Stimulated activated CD4-positive, alpha-beta T cell treated with anti-CD3 and anti-CD28 coated beads, TNF-alpha, amount 100 ng/mL, for 48 hours (primary cell): ENCODE measurements at places on chromosomes 5 and 9.

- no peak for DNase-seq
Observed at GRCh38 chr5:169390265-169390664, 89.3 kb upstream of the SLIT3 start.

DNA sequence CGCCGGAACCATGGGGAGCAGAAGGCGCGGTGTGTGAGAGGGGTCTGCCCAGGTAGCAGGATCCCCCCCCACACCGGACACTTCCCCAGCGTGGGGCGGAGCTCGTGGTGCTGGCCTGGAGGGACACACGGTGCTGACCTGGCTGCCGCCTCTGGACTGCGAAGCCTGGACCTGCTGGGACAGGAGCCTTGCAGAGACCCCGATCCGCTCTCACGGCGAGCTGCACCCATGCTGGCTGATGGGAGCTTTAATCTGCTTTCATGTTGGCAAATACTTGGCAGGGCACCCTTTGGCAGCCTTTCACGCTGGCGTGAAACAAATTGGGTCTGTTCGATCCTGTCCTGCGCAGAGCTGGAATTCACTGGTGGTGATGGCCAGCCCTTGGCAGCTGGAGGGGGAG lies 7.4 kb downstream of the NKD2 start:
- DNase-seq, result no peak

DNA sequence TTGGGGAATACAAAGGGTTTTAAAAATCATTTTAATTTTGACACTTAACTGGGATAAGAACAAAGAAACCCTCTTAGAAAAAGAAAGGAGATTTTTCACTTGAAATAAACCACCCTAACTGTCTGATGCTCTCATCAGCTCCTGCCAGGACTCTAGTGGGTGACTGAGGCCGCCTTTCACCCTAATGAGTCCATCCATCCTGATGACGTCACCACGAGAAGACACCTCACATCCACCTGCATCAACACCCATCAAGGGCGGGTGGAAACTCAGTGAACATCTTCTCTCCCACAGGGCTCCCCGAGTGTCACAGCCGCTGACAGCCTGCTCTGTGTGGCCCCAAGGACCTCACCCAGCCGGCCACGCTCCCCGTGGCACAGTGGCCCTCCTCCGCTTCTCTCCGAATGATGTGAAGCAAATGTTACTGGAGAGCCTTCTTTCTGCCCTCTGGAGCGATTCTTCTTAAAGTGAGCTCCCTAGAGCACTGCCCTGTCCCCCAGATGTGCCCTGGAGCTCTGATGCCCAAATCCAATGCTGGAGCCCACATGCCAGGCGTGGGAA lies 584.3 kb upstream of the ADAMTS16 start:
- DNase-seq, result no peak

GRCh38 chr9:5764130-5764868 lies 68.6 kb downstream of the ERMP1 start:
- no peak for DNase-seq

DNA sequence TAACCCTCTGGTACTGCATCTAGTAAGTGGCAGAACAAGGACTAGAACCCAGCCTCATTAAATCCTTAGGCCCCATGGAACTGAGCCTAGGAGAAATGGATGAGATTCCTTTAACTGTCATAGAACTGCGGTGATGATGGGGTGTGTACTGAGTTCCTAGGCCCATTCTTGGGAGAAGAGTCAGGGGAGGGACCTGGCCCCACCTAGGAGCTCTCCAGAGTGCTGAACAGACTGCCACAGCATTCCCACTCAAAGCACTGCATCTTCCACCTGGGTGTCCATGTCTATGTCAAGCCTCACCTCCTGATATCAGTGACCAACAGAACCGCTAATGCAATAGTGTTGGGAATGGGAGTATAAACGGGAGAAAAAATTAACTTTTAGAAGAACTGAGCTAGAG lies 36.6 kb downstream of the TTLL11 start:
- no peak for DNase-seq

GRCh38 chr5:149831492-149831891 lies 101.4 kb downstream of the PPARGC1B start:
- DNase-seq, result peak; percentile 17

- no peak for DNase-seq
Observed at GRCh38 chr9:72203205-72203803, 54.1 kb downstream of the GDA start.

- DNase-seq, result no peak
Observed at GRCh38 chr9:92384375-92384774, 20.0 kb downstream of the OGN start.

- no peak for DNase-seq
Observed at GRCh38 chr5:150514708-150515211, 6.8 kb downstream of the NDST1 start.

DNA sequence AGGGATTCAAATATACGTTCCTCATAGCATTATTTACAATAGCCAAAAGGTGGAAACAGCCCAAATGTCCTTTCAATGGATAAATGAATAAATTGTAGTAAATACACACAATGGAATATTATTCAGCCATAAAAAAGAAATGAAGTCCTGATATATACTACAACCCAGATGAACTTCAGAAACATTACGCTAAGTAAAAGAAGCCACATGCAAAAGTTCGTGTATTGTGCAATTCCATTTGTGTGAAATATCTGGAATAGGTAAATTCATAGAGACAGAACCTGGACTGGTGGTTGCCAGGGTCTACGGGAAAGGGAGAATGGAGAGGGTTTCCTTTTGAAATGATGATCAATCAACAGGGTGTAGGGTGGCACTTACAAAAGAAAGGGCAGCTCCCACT lies 12.5 kb upstream of the ARSI start:
- no peak for DNase-seq

GRCh38 chr5:79408028-79408427 lies 105.9 kb downstream of the HOMER1 start:
- no peak for DNase-seq

DNA sequence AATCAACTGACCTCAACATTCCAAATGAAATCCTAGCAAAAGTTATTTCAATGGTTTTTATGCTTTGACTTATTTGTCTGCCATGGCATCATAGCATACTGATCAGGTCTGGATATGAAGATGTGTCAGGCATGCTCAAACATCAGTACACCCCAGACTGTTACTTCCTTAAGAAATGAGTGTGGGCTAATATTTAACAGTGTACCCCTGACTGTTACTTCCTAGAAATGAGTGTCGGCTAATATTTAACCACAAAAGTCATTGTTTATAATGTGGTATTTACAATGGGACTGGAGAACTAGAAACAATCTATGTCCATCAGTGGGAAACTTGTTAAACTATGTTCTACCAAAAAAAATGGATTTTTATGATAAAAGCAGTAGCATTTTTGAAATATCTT lies 38.1 kb upstream of the HNRNPA0 start:
- DNase-seq, result no peak

- no peak for DNase-seq
Observed at GRCh38 chr5:28734396-28734795, 1696.0 kb upstream of the CDH9 start.

DNA sequence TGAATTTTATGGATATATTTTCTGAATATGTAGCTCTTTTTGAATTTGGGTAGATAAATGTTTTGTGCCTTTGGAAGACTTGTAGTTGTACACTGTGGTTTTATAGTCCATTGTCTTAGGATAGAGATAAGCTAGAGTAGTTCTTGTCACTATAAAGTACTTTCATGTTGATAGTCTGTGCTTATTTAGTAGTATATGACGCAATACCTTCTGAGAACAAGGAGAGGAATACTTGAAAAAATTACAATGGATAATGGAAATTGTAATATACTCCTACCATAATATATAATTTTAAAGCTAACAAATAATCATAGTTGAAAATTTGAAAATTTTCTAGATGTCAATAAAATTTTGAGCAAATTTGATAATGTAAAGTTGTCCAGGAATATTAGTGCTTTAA lies 664.0 kb downstream of the TLE4 start:
- DNase-seq, result no peak

GRCh38 chr5:15501091-15501791 lies 1.3 kb downstream of the FBXL7 start:
- no peak for DNase-seq

DNA sequence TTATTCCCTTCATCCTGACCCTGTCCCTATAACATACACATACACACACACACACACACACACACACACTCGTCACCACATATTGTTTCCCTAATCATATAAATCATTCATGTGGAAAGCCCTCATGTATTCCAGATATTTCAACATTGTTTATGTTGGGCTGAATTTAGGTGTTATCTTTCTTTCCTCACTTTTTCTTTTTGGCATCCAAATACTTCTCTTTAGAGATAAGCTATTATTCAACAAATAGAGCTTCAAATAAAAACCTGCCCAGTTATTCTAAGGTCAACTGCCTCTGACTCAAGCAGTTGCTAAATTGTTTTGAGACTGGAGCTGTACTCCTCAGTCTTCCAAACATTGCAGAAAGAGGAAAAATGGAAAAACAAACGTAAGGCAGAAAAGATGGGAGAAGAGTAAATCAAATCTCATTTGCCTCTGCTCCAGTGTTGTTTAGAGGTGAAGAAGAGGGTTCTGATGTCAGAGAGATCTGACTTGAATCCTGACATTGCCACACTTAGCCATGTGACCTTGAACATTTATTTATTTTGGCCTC lies 215.7 kb downstream of the GAS1 start:
- DNase-seq, result no peak

DNA sequence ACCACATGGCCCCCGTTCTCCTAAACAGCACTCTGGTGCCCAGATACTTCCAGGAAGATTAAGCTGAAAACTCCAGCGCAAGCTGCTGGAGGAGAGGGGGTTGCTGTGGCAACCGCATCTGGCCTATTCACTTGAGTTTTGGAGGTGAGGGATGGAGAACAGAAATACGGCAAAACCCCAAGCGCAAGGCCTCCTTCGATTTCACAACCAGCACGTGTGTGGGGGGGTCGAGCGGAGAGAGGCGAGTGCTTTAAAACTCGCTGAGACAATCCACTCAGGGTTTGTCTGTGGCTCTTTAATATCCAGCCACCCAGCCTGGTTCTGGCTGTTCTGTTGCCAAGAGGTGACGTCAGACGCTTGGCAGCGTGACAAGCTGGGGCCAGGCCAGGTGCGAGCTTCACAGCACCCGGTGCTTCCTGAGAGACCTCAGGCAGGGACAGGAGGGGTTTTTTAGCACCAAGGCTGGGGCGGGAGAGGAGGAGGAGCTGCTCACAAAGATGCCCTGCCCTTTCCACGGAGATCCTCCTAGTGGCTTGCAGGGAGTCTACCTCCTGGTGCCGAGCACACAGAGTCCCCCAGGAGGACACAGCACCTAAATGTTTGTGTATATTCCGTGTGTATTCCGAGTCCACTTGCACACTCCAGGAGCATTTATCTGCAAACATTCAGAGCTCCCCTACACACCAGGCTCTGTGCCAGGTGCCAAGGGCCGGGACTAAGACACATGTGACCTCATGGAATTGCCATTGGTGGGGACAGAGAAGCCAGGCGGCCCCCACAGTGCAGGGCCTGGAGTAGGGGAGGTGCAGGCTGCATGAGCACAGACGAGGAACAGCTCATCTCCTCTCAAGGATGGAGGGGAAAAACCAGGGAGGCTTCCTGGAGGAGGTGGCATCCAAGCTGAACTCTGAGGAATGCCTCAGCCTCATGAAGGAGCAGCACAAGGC lies 194.6 kb downstream of the OLFM1 start:
- no peak for DNase-seq

DNA sequence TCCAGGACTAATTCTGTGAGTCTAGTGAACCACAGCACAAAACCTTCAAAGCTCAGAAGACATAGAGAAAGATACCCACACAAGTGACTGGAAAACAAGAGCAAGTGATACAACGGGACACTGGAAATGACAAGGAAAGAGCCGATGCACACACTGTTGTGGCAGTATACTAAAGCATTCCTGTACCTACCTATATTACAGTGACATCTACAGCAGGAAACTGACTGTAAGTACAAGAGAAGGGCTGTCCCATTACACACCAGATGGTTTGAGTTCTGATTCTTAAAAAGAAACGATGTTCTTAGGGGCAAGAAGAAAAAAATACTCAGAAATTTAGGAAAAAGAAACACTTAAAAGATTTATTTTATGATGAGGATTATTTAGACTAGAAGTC lies 18.5 kb downstream of the TMEM245 start:
- DNase-seq, result no peak

GRCh38 chr9:6567140-6567591 lies 78.4 kb downstream of the GLDC start:
- peak; percentile 22 for DNase-seq

GRCh38 chr5:73821003-73821402 lies 195.0 kb downstream of the ARHGEF28 start:
- DNase-seq, result no peak

DNA sequence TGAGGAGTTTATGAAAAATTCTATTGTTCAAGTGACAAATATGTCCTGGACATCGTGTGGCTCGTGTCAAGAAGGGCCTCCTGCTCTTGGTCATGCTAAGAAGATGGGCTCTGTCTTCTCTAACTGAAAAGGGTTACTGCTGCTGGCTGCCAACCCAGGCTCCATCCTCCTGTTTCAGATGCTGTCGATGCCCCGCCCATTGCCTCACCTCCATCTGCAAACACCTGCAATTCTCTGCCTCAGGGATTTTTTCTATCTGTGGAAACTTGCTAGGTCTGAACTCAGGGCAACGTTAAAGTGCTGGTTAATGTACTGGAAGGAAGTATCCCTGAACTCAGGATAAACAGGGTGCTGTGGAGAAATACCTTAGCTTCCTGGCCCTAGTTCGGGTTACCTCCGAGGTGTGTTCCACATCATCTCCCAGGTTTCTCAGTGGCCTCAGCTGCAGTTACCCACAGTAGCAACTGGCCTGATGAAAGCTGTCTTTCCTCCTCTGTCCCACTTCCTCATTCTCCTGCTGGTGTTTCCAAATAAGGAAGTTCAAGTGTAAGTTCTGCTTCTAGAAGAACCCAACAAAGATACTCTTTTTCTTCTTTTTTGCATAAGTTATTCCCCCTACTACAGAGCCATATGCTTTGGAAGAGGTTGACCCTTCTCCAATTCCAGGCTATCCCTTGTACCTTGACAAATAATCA lies 151.7 kb upstream of the SMIM23 start:
- no peak for DNase-seq

DNA sequence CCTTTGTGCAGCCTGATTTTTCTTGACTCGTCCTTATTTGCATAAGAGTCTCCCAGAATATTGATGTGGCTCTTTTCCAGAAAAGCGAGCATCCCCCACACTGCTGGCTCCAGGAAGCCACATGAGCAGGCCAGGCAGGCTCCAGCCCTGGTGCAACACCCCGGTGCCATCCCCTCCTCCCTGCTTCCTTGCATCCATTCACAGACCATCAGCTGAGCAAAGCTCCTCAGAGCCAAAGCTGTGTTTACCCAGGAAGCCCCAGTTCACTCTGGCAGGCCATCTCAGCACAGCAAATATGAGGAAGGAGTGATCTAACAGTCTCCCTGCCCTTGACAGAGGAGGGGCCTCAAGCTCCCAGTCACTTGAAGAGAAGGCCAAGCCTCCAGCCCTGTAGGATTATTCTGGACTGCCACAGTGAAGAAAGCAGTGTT lies 34.4 kb downstream of the INSYN2B start:
- DNase-seq, result no peak

- no peak for DNase-seq
Observed at GRCh38 chr9:133529457-133529856, 4.7 kb upstream of the MYMK start.

DNA sequence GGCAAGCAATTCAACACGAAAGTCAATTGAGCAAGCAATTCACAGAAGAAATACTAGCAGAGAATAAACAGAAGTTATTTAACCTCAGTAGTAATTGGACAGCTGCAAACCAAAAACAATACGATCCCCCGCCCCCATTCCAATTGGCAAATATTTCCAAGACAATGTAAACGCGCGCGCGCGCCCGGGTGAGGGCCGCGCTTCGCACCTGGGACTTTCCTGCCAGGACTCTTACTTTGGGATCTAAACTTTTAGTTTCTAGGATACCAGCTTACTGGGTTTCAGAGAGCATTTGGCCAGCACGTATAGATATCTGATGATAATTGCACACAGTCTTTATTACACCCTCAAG lies 8.6 kb downstream of the RUFY1 start:
- DNase-seq, result no peak
